RPMI7951 (cell line): ENCODE measurements at places on chromosomes 16 and 17. TPM values are rescaled to one million over a fixed set of nuclear protein-coding genes. Genes with fewer than 3 reads are reported as not detected.

The FAM222B gene
- total RNA-seq: 2.4 and 3.4 TPM in 2 replicates

The SPNS2 gene
- total RNA-seq: not detected in 2 replicates

The LRRC75A gene
- 2.7 and 3.2 TPM in 2 replicates for total RNA-seq

The HYDIN gene
- total RNA-seq: under 0.01 and 0.39 TPM in 2 replicates

The HSD11B2 gene
- total RNA-seq: not detected in 2 replicates

The CACNA1H gene
- total RNA-seq: not detected in 2 replicates

The METTL26 gene
- total RNA-seq: 117 and 142 TPM in 2 replicates

The SLC12A3 gene
- not detected in 2 replicates for total RNA-seq

The LRRC46 gene
- 0.10 TPM in 1 of 2 replicates, not detected in the other for total RNA-seq

The FAM83G gene
- 2.9 and 5.0 TPM in 2 replicates for total RNA-seq
